Spleen (tissue), 13 donors: ENCODE measurements at places on chromosomes 13 and 19.

- no peak for DNase-seq
Observed at GRCh38 chr13:20487927-20488326, 37.7 kb downstream of the CRYL1 start.

GRCh38 chr13:96958286-96958891 is 35.9 kb downstream of the OXGR1 start:
- DNase-seq = no peak

DNA sequence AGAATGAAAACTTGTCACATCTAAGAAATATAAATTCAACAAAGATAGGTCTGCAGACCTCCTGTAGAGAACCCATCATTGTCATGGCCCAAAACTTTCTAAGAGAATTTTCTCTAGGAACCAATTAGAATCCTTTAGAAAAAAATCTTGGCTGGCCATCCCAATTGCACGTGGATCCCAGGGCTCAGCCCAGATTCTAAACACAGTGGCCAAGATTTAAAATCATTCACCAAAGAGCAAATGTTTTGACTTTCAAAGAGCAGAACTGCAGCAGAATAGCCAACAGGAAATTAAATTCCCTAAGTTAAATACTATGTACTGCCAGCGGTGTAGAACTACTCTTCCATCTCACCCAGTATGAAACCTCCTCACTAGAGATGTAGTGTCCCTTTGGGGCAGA is 21.3 kb downstream of the IPO5 start:
- DNase-seq = no peak

DNA sequence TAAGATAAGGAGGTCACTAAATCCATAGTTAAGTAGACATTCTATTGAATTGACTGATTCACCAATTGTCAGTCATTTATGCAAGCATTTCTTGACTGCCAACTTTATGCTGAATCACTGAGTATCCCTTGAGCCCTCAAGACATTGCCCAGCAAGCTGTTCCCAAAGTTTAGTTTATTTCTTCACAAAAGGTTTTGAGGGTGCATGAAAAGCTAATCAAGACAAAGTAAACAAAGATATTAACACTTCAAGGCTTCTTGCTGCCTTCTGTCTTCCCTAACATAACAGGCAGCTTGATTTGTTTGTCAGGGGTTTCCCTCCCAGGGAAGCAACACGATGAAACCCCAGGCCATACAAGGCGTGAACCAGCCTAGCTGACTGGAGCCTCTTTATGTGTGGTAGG is 374.4 kb downstream of the SPRY2 start:
- DNase-seq = no peak

- no peak for DNase-seq
Observed at GRCh38 chr13:110944121-110944967, 29.5 kb upstream of the ANKRD10 start.

DNA sequence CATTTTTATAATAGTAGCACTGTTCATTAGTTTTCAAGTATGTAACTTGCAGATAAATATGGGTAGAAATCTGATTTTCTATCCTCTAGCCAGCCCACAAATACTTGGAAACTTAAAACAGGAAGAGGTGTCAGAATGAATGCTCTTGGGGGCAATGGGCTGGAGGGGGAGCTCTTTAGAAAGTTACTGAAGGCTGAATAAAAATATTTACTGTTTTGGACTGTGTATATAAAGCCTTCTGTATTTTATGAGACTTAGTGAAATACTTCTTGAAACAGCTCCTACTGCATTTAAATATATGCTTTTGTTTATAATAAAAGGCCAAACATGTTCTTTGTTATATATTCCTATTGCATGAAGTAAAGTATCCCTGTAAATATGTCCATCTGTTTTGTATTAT is 138.8 kb downstream of the RGCC start:
- no peak for DNase-seq

DNA sequence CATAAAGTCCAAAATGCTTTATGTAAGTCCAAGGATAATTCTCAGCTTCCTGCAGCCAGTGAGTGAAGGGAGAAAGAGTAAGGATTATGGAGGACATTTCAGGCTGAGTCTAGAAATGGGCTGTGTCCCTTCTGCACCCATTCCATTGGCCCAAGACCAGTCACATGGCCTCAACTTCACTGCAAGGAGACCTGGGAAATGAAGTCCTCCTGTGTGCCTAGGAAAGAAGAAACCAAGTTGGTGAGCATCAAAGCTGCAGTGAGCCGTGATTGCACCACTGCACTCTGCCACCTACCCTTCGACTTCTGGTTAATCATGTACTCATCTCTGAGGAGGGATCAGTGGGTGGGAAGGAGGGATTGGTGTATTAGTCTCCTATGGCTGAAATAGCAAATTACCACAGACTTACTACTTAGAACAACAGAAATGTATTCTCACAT is 3.6 kb upstream of the CD37 start:
- peak; percentile 91 for DNase-seq
